ENCODE measurements at places on chromosomes 4 and X. TPM values are rescaled to one million over a fixed set of nuclear protein-coding genes. Genes with fewer than 3 reads are reported as not detected.

DNA sequence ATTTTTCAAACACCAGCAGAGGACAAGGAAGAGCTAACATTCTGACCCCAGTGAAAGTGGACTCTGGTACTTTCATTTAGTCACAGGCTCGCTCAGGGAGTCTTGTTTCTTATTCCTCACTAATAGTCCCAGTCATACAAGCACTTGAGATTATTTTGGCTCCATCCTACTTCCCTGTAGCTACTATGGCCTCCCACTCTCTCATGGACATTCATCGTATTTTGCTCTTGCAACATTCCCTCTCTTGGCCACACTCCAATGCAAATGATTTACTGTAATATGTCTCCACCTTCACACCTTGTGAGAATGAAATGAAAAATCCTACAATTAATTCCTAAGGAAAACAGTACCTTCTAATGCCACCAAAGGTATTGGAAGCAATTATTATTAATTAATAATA is 21.3 kb downstream of the PLRG1 start:
- no peak overlapping the region for H3K4me3 ChIP-seq

NPY2R gene
- total RNA-seq: 4.4 TPM

DNA sequence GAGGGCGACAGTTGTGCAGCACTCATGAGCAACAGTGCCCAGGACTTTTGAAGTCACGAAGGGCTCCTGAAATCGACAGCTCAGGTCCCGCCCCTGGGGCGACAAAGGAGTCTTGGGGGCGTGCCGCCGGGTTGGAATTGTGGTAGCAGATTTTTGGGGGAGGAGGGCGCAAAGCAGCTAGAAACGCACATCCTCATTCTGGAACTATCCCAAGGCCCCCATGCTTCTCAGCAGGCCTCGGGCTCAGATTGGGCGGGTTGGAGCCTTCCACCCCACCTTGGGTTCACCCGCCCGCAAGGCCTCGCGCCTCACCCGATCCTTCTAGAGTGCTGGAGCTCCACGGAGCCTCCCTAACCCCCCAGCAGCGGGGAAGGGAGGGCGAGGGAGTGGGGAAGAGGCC is 85.5 kb downstream of the HPRT1 start:
- H3K4me1 ChIP-seq: no peaks in the 10 kb centered on the region
- no peaks in the 10 kb centered on the region for H3K36me3 ChIP-seq
- no peak overlapping the region for H3K27ac ChIP-seq
- DNase-seq: no peak
- H3K4me3 ChIP-seq: peak overlapping the region; percentile 26

- H3K36me3 ChIP-seq: no peaks in the 10 kb centered on the region
- H3K27me3 ChIP-seq: no peaks in the 10 kb centered on the region
- no peak for DNase-seq
- peak overlapping the region; percentile 96 for H3K27ac ChIP-seq
- no peaks in the 10 kb centered on the region for H3K4me1 ChIP-seq
Observed at GRCh38 chr4:48778431-48779094, 1.5 kb downstream of the FRYL start.

Measured in breast epithelium (tissue), 4 donors.